ENCODE measurements at places on chromosomes 6 and 20.

- peak; percentile 58 for ATAC-seq
Observed at GRCh38 chr6:16432075-16433032, 194.0 kb downstream of the GMPR start.

GRCh38 chr6:41000248-41000647, 38.8 kb downstream of the UNC5CL start:
- ATAC-seq: no peak

DNA sequence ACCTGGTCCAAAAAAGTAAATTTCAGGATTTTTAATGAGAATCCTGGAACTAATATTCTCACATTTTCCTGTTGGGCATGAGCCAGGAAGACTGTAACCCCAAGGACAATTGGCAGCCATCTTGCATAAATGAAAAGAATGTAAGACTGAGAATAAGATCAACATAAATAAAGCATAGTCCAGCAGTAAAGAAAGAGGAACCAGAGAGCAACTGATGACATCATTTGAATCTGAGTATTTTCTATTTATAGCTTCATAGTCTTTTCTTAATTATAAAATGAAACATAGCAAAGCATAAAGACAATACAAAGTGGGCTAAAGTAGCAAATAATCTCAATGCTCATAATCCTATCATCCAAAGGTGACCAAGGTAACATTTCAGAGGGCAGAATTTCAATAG, 26.6 kb upstream of the FBXL4 start:
- ATAC-seq: no peak

- no peak for ATAC-seq
Observed at GRCh38 chr20:50819349-50819748, 24.5 kb downstream of the BCAS4 start.

- ATAC-seq: peak; percentile 73
Observed at GRCh38 chr6:17584241-17584803, 15.8 kb upstream of the FAM8A1 start.
